Stimulated activated CD4-positive, alpha-beta T cell treated with anti-CD3 and anti-CD28 coated beads, Interleukin-1b, Interleukin-23, amount 100 ng/mL, for 4 hours (primary cell): ENCODE measurements at places on chromosomes 11 and 22.

GRCh38 chr11:6283453-6284023 lies 23.9 kb downstream of the CCKBR start:
- DNase-seq: no peak

DNA sequence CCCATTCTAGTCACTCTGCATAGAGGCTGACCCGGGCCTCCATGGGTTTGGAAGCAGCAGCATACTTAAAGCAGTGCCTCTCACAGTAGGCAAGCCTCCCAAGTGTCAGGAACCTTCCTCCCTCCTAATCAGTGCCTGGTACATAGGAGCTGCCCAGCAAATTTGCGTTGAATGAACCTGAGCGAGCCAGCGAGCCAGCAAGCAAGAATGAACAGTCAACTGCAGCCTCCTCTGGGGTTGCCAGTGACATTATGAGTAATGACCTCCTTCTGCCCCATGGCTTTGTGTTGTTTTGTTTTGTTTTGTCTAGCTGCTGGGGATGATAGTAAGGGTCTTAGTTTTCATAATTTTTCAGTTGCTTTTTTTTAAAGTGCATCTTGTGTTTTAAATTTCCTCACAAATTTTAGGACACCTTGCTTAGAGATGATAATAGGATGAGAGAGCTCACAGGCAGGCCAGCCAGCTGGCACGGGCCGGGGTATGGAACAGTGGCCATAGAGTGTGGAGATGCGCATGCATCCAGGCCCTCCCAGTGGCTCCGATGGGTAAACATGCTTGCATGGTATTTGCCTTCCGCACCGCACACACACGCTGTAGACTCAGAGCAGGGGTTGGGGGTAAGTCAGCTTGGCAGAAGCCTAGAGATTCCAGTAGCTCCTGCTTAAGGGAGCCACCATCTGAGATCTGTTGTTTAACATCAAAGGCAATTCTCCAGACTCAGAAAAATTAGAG lies 36.1 kb downstream of the TTC12 start:
- DNase-seq: no peak

DNA sequence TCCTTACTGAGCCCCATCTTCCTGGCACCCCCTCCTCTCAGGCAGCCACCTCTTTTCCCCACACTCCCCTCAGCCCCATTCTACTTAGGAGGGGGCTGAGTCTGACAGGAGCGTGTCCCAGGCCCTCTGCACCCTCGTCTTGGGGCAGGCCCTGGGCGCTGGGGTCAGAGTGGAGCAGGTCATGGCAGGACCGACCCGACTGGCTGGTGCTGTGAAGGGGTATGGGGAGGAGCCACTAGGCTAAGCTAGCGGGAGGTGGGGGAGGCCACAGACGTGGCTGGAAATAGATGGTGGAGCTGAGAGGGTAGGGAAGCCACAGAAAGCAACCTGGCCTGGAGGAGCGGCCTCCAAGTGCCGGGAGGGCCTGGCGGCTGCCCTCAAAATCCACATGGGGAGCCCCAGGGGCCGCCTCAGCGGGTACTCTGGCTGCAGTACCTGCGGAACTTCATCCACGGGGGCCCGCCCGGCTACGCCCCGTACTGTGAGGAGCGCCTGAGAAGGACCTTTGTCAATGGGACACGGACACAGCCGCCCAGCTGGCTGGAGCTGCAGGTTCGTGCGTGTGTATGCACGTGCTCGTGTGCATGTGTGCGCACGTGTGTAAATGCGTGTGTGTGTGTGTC lies 61.7 kb downstream of the MYO7A start:
- no peak for DNase-seq

GRCh38 chr11:1055109-1055703 lies 18.7 kb upstream of the MUC6 start:
- DNase-seq: no peak

DNA sequence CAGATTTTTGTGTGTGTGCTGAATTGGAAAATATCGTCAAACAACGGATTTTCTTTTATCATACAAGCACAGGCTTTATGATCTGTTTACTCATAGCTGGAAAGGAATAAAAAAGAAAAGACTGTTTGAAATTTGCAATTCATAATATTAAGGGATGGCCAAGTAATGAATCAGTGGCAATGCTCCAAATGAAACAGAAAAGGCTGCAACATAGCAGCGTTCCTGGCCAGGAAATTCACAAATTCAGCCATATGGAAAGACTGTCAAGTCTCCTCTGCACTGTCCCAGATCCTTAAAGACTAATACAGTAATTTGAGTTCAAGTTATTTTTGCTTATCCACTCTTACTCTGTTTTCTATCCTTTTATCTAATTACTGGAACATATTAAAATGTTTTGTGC lies 98.2 kb downstream of the MSANTD4 start:
- DNase-seq: no peak

DNA sequence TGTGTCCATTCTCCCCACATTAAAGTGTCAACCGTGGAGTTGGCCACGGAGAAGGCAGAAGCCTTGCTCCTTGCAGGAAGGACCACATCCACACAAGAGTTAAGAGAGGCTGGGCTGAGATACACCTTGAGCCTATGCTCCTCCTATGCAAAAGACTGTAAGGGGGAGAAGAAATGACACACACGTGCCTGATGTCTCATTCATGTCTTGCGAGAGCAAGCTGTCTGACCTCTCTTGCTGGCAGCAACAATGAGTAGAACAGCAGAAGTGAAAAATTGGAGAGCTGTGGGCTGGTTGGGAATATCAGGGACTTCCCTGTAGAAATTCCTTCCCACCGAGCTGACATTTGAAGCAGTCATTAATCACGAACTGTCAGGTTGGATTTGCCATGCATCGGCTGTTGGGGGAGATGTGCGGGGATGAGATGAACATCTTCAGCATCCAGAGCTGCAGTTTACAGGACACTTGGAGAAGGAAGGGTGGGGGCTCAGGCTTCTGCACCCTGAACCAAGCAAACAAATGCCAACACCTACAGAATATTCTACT lies 139.3 kb downstream of the MYO18B start:
- no peak for DNase-seq

GRCh38 chr11:112770487-112770886 lies 190.7 kb upstream of the NCAM1 start:
- DNase-seq: no peak

- DNase-seq: no peak
These were observed 9.2 kb downstream of the CCKBR start for GRCh38 chr11:6268820-6269219.

DNA sequence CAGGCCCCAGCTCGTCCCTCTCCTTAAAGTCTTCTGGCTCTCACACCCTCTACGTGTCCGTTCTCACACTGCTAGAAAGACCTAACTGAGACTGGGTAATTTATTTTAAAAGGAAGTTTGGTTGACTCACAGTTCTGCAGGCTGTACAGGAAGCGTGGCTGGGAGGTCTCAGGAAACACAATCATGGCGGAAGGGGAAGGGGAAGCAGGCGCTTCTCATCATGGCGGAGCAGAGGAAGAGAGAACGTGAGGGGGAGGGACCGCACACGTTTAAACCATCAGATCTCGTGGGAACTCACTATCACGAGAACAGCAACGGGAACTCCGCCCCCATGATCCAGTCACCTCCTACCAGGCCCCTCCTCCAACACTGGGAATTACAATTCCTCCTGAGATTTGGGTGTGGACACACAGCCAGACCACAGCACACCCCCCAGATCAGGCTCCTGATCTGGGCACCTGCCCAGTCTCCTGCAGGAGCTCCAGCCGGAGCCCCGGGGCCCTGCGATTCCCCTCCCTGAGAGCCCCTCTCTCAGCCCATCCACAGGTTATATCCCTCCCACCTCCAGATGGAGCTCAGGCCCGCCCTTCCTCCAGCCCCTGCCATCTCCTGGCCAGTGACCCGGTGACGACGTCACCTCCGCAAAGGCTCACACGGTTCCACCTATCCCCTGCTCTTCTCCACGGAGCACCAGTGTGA lies 170.2 kb downstream of the BRD1 start:
- DNase-seq: peak; percentile 62

DNA sequence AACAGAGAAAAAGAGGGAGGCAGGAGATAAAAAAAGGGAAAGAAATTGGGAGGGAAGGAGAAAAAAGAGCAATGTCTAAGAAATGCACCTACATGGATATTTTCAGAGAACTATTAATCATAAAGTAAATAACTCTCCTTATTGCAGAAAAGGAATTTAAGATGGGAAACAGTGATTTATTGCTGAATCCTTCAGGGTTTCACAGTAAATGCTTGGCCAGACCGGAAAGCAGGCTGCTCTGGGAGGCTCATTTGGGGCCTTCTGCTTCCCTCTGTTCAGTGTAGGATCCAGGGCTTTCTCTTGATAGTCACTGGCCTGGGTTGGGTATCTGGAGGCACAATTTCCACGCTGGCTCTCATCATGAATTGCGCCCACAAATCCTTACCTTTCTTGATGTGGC lies 324.3 kb upstream of the SORL1-AS1 start:
- DNase-seq: no peak

DNA sequence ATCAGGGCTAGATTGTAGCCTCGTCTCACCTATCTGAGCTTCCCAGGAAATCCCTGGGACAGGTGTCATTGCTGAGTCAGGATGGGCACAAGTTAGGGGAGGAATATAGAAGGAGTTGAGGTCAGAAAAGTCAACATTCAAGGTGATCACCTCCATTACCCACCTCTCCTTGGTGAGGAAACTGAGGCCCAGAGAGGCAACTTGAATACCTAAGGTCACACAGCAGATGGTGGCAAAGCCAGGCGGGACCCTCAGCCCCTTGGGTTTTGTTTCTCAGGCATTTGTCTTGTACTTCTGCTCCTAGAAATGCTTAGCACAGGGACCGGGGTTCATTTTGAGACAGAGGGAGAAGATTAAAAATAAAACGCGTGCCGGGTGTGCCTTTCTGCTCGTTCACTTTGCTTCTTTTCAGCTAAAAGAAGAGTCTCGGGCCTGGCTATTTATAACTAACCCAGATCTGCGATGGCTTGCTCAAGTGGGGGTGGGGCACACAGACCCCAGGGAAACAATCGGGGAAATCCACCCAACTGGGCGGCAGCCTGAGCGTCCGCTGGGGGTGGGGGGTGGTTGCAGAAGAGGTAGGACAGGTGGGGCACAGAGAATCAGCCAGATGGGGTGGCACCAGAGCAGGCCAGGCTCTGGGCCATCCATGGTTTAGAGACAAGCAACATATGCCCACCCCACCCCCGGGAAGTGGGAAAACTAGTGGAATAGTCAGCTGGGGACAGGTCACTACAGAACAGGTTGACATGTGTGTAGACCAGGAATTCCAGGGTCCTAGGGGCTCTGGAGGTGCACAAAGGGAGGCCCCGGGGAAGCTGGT lies 3.9 kb upstream of the GNAZ start:
- DNase-seq: no peak

DNA sequence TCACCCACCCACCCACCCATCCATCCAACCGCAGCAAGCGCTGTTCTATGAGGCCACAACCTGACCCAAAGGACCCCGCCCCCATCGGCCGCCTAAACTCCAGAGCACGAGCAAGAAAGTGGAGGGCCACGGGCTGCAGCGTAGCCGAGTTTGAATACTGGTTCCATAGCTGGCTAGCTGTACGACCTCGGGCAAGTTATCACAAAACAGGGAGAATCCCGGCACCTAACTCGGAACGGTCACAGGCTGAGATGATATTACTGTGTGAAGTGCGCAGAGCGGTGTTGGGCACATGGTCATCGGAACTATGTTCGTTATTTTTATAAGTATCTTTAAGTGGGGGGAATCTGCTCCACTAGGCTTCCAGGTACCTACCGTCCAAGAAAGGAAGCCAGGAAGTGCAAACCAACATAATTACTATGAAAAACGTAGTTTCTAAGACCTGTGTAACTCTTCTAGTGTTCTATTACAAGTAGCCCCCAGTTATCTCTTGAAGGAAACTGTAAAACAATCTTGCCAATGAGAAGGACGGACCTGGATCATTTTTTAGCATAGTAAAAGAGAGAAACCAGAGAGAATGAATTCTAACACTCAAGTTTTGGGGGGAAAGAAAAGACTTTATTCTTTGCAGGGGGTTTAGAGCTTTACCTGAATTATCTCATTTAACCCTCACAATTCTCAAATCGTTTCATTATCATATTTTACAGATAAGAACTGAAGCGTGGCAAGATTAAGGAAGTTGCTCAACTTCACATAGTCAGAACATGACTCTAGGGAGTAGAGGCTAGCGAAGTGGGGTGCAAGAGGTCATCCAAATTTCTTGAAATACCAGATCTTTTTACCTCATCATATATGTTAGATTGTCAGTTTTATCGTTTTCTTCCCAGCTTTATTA lies 663 bp upstream of the BUD13 start:
- DNase-seq: no peak

DNA sequence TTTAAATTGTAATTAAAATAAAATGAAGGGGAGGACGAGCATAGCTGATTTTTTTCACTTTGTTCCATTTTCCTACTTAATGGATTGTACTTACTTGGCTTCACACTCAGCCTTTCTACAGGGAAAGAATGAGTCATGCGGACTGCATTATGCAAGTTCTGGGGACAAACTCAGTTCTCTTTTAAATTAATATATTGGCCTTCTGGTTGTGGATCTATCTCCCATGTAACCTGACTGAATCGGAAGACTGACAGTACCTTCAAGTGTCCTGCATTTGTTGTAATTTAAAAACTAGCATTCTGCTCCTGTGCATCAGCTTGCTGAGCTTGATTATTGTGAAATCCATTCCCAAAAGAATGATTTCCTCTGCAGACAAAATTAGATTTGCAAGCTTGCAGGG lies 12.2 kb downstream of the OR8D1 start:
- no peak for DNase-seq

- DNase-seq: no peak
These were observed 201.4 kb downstream of the ADAMTS15 start for GRCh38 chr11:130649801-130650200.

DNA sequence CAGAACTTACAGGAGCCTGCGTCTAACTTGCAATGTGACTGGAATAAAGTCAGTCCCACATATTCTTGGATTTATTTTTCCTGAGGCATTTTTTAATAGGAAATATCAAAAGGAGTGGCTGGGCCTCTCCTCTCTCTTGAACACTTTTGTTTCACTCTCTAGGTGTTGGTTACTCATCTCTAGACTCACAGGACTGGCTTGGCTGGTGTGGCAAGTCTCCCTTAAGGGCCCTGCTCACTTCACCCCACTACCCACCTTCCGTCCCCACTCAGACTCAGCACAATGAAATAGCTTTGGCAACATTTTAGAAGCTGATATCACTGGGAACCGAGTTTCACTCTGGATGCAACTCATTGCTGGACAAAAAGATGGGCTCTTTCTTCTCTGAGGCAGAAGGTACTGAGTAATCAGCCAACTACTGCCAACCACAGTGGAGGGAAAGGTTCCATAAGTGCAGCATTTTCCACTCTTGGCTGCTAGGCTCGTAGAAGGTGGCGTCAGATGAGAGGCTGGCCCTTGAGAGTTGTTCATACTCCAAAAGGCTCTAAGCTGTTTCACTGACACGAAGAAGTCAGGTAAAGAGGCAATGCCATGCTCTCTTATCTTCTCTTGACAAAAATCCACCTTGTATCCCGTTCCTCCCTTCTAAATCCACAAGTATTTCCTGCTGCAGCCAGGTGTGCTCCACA lies 390.6 kb downstream of the SOX6 start:
- DNase-seq: no peak

DNA sequence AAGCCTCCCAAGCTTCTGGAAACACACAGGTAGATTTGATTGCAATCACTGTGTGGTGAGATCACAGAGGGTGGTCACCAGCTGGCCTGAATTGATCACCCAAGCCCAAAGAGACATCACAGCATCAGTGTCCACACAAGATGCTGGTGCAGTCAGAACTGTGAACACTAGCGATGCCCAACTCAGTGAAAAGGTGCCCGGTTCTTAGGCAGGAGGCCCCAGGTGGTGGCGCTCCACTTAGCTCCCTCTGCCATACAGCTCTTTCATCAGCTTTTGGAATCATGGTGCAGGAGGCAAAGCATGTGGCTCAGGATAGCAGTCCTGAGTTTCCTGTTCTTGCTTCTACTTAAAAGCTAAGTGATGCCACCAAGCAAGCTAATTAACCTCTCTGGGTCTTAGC lies 11.1 kb downstream of the DGCR2 start:
- no peak for DNase-seq
